ENCODE measurements at places on chromosomes 4 and X.

- no peak for DNase-seq
These were observed 56.3 kb upstream of the SHOX start for GRCh38 chrX:574251-574650.

DNA sequence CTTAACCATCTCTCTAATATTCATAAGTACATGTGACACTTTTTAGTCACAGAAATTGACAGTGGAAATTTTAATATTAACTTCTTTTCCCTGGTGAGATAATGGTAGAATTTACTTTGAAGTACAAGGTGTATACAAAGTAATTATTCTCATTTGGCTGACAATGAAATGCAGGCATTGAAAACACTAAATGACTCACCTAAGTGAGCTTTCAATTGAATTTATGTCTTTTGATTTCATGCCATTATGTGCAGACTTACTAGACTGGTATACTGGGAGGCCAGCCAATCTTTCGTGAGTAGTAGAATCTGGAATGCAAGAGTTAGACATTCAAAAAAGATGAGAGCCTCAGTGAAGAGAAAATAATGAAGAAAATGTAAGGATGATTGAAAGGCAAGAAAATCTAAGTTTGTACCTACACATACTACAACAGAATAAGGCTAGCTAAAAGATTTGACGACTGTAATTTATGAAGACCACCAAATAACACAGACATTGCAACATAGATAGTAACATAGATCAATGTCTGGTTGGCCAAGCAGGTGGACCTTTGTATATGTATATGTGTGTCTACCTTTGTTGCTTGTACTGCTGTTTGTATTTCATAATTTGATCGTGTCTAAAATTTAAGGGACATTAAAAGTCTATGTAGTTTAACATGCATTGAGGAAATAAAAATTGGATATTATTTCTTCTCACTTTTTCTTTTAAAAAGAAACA lies 459.7 kb downstream of the IL15 start:
- DNase-seq = no peak

GRCh38 chr4:73676861-73677323 lies 56.7 kb upstream of the RASSF6 start:
- DNase-seq = no peak

GRCh38 chrX:116238567-116239255 lies 68.2 kb downstream of the AGTR2 start:
- no peak for DNase-seq

Measured in GM13977 (cell line).